SK-MEL-5 (cell line): ENCODE measurements at places on chromosomes 3 and 15. TPM values are rescaled to one million over a fixed set of nuclear protein-coding genes. Genes with fewer than 3 reads are reported as not detected.

GRCh38 chr3:154795582-154795981 lies 284.5 kb upstream of the MME start:
- peak; percentile 71 for DNase-seq

The RGMA gene
- not detected in 2 replicates for total RNA-seq

The TRPM1 gene
- total RNA-seq = 105 and 109 TPM in 2 replicates

The VPS39 gene
- 22.2 and 33.1 TPM in 2 replicates for total RNA-seq
